AG08395 (cell line): ENCODE measurements at places on chromosomes 12 and 14.

GRCh38 chr12:111351026-111351425, 17.9 kb downstream of the PHETA1 start:
- no peak for DNase-seq

- DNase-seq: no peak
Observed at GRCh38 chr12:71640316-71640715, 23.3 kb downstream of the ZFC3H1 start.

DNA sequence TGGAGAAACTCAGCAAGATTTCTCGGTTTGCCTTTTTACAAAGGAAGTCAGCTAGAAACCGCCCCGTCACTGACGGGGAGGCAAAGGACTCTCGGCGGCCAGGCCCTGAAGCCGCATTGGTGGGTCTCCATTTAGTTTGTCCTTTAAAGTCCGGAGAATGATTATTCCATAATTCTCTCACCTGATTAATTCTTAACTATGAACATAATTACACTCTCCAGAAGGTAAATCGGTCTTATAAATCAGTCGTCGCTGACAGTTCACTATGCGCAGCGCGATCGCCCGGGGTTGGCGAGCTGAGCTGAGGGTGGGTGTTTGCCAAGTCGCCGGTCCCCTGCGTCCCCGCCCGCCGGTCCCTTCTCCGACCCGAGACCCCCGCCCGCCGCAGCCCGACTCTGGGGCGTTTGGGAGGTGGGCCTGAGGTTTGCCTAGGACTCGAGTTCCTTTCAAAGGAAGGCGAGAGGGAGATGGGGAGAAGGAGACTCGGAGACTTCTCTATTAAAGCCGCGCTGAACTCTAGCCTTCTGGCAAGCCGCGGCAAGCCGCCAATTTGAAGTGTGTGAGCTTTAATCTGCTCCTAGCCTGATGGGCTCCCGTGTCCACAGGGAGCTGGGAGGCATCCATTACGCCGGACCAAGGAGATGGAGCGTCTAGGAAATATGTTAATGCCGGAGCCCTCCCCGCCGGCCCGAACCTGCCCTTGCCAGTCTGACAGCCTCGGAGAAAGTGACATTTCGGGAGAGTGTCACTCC, 392.9 kb downstream of the NOVA1 start:
- no peak for DNase-seq

GRCh38 chr12:50984586-50985298, 32.4 kb downstream of the HIGD1C start:
- DNase-seq: no peak

DNA sequence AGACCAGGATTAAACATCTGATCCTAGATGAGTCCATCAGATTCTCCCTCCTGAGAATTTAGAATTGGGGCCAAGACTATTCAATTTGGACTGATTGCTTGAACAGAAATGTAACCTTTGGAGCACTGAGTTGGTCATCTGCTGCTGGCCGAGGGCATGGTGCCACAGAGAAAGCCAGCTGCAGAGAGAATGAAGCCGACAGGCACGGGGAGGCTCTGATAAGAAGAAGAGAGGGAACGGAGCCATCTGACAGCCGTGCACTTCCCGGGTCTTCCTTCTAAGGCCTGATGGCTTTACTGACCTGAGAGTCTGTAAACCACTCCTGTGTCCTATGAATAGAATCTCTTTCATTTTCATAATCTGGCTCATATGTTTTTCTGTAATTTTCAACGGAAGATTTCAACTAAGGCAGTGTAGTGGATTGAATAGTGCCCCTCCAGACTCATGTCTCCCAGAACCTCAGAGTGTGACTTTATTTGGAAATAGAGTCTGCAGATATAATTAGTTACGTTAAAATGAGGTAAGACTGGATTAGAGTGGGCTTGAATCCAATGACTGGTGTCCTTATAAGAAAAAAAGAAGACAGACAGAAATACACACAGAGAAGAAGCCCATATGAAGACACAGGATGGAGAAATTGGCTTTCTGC, 39.1 kb upstream of the FRS2 start:
- DNase-seq: no peak

DNA sequence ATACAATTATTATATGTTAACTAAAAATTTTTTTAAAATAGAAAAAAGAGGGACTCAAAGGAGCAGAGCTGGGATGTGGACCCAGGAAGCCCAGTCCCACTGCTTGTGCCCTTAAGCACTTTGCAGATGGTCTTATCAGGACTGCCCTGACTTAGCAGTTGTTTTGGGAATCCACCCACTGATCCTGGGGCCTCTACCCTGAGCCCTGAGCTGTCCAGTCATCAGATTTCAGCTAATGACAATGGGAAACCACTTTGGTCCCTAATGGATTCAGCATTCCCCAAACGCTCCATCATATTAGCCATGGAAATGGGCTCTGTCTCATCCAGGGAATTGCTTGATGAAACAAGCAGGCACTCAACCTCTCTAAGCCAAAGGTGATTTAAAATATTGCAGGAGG, 22.5 kb upstream of the WSCD2 start:
- DNase-seq: no peak

DNA sequence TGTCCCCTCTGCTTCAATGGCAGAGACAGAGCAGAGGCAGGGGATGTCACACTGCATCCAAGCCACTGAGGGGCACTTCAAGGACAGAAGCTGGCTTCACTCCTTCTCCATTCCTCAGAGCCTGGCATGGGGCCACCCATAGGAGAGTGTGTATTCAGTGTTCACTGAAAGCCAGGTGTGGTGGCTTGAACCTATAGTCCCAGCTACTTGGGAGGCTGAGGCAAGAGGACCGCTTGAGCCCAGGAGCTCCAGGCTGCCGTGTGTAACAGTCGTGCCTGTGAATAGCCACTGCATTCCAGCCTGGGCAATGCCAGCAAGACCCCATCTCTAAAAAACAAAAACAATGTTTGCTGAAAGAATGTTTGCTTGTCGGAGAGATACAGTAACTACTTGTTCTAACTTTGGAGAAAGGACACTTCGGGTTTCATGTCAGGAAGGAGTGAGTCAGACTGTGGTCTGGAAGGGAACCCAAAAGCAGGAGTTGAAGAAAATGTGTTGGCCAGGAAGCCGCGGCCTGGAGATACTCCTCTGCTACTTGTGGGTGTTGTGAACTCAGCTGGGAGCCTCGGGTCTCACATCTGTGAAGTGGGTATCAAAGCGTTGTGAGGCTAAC, 43.4 kb downstream of the ELK3 start:
- peak; percentile 86 for DNase-seq

DNA sequence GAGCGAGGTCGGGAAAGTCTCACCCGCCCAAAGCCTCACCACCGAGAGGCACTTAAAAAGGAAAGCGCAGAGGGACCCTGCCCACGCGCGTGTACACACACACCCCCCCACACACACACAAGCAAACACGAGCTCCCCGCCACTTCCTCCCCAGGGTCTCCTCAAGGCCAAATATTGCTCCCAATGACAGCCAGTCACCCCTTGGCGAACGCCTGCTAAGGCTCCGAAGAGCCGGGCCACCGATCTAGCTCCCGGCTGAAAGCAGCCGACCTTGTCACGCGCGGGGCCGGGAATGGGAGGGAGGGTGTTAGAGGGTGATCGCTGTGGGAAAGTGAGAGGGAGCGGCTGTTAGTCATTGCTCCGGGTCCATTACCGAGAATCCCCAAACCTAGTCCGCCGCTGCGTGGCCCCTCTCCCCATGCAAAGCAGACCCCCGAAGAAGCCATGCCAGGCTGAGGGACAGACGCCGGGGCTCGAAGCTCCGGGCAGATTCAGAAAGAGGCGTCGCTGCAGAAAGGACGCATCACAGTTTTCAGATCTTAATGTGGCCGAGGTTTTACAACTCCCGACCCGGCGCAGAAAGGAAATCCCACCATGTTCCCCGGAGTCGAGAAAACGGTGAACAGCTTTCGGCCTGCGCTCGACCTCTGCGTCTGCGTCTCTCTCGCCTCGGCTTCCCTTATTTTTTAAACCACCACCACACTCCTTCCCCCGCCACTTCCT, 2.6 kb downstream of the BMP4 start:
- peak; percentile 20 for DNase-seq

GRCh38 chr12:77339610-77340009, 274.2 kb upstream of the E2F7 start:
- peak; percentile 78 for DNase-seq

GRCh38 chr14:36797634-36798033, 136.0 kb downstream of the PAX9 start:
- no peak for DNase-seq

GRCh38 chr12:15584366-15585041, 204.7 kb downstream of the EPS8 start:
- peak; percentile 56 for DNase-seq

GRCh38 chr14:35341454-35341750, 49.2 kb downstream of the PSMA6 start:
- DNase-seq: no peak

GRCh38 chr12:94849411-94849976, 154.0 kb downstream of the NDUFA12 start:
- DNase-seq: no peak
